Breast epithelium (tissue), 4 donors: ENCODE measurements at places on chromosomes 7 and 10. TPM values are rescaled to one million over a fixed set of nuclear protein-coding genes. Genes with fewer than 3 reads are reported as not detected.

DNA sequence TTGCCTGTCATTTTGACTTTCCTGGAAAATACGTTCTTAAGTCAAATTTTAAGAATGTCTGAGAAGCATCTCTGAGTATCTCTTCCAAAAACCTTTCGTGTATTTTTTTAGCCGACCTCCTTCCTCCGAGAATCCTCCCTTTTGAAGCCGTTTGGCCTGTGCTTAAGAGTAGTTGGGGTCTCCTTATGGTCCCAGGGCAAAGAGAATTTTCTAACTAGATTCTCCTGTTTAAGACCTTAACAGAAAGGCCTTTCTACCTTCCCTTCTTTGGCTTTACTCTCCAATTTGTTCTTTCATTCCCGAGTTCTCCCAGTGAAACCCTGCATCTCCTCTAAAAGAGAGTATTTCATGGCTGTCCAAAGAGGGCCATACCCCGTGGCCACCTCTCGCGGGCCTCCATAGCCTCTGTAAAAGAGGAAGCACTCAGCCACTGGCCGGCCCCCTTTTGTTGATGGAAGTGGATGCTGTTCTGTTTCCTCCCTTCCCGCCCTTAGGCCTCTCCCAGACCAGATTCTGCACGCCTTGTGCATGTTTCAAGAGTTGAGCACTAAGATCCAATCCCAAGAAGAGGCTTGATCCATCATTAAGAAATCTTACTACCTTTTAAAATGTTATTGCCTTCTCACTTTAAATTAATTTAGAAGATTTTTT, 6.6 kb upstream of the FEZF1 start:
- H3K4me3 ChIP-seq, result peak overlapping the region; percentile 65
- H3K27me3 ChIP-seq, result peaks cover 3% of the 10 kb centered on the region
- H3K27ac ChIP-seq, result no peak overlapping the region
- no peaks in the 10 kb centered on the region for H3K4me1 ChIP-seq
- H3K36me3 ChIP-seq, result no peaks in the 10 kb centered on the region

The INMT gene
- 26.2 TPM for total RNA-seq

GRCh38 chr7:102429141-102429899, 4.1 kb upstream of the ORAI2 start:
- DNase-seq, result no peak
- H3K27me3 ChIP-seq, result no peaks in the 10 kb centered on the region
- no peak overlapping the region for H3K4me3 ChIP-seq
- peaks cover 6% of the 10 kb centered on the region for H3K36me3 ChIP-seq

- H3K4me3 ChIP-seq, result no peak overlapping the region
- no peaks in the 10 kb centered on the region for H3K36me3 ChIP-seq
- peaks cover 29% of the 10 kb centered on the region for H3K27me3 ChIP-seq
- no peak for DNase-seq
- peaks cover 8% of the 10 kb centered on the region for H3K4me1 ChIP-seq
These were observed 4.7 kb upstream of the EBF3 start for GRCh38 chr10:129968853-129969183.

DNA sequence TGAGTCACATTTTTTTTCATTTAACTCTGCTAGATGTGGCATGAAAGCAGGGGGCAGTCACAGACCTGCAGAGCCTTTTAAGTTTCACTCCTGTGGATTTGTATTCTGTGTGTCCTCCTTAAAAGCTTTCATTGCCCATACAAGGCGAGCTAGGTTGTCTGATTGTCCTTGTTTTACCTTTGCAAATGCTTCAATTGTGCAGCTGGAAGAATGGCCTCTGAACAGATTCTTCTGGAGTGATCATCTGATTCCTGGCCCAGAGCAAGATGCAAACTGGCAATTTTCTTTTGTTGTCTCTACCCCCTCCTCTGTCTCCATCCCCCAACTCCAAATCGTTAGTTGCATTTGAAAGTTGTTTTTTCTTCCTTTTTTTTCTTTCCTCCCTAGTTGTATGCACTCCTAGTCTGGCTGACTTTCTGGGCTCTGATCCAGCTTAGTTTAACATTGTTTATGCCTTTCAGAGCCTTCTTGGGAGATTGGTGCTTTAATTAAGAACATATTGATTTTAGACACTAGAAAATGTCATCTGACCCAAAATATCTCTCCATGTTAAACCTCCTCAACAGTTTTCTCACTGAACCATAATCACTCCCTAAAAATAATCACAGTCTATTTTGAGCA, 150.2 kb downstream of the REEP3 start:
- H3K4me3 ChIP-seq, result no peak overlapping the region
- H3K36me3 ChIP-seq, result no peaks in the 10 kb centered on the region
- peak overlapping the region; percentile 67 for H3K27ac ChIP-seq
- H3K4me1 ChIP-seq, result peaks cover 8% of the 10 kb centered on the region
- H3K27me3 ChIP-seq, result no peaks in the 10 kb centered on the region

The GIMAP4 gene
- total RNA-seq, result 29.2 TPM

- H3K27ac ChIP-seq, result no peak overlapping the region
- no peak for DNase-seq
- no peaks in the 10 kb centered on the region for H3K4me1 ChIP-seq
- no peaks in the 10 kb centered on the region for H3K36me3 ChIP-seq
- no peaks in the 10 kb centered on the region for H3K27me3 ChIP-seq
- no peak overlapping the region for H3K4me3 ChIP-seq
These were observed 160.5 kb upstream of the PRSS58 start for GRCh38 chr7:142418326-142418725.
